Cerebellar nuclear complex (tissue), 1 donor: ENCODE measurements at places on chromosomes 2 and 18.

GRCh38 chr18:8910843-8911242 lies 191.7 kb upstream of the NDUFV2 start:
- DNase-seq, result no peak

- DNase-seq, result no peak
Measured at GRCh38 chr2:217076058-217076435, 216.2 kb upstream of the TNP1 start.

DNA sequence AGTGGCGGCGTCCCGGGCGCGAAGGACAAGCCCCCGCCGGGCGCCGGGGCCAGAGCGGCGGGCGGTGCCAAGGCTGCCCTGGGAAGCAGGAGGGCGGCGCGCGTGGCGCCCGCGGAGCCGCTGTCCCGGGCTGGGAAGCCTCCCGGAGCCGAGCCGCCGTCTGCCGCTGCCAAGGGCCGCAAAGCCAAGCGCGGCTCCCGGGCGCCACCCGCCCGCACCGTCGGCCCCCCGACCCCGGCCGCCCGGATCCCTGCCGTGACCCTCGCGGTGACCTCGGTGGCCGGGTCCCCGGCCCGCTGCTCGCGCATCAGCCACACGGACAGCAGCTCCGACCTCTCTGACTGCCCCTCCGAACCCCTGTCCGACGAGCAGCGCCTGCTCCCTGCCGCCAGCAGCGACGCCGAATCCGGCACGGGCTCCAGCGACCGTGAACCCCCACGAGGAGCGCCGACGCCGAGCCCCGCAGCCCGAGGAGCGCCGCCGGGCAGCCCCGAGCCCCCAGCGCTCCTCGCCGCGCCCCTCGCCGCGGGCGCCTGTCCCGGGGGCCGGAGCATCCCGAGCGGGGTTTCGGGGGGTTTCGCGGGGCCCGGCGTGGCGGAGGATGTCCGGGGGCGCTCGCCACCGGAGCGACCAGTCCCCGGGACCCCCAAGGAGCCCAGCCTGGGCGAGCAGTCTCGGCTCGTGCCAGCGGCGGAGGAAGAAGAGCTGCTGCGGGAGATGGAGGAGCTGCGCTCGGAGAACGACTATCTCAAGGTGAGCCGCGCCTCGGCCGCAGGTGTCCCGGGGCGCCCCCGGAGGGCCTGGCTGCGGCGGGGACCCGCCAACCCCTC lies 820 bp downstream of the MTCL1 start:
- no peak for DNase-seq

DNA sequence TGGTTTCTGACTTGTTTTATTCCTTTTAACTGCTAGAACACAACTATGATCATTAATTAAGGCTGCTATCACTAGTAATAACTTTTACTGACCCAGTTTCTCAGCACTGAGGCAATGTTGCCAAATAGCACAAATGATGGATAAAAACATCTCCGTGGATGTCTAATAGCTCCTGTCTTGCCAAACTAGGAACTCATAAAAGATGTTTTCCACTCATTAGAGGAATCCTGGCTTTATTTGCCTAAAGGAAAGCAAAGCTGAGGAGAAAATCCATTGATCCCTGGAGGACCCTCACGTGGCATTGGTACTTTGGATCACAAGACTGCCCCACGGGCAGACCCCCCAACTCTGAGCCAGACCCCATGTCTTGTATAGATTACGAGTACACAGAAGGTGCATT lies 96.1 kb upstream of the ZNF397 start:
- DNase-seq, result no peak

DNA sequence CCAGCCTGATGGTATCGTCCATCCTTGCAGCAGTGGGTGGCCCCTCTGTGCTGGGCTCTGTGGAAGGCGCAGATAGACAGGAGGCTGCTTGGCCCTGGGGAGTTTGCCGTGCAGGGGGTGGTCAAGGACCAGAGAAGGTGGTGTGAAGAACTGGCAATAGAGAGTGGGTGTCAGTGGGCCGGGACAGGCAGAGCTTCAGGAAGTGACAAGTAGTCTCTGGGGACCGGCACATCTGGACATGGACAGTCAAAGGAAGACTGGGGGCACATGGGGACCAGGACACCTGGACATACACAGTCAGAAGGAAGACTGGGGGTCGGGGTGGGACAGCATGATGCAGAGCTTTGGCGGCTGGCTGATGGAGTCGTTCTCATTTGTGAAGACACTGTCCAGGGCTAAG lies 335.9 kb downstream of the AGAP1 start:
- no peak for DNase-seq
